HepG2 (cell line): ENCODE measurements at places on chromosomes 12 and 14. TPM values are rescaled to one million over a fixed set of nuclear protein-coding genes. Genes with fewer than 3 reads are reported as not detected.

EIF2B1 gene
- 37.4 and 45.1 TPM in 2 replicates for total RNA-seq

CMKLR1 gene
- not detected in 2 replicates for total RNA-seq

ESPL1 gene
- total RNA-seq: 11.5 and 11.6 TPM in 2 replicates

MYF6 gene
- total RNA-seq: not detected in 2 replicates

GPR84 gene
- not detected in 2 replicates for total RNA-seq

SERPINA5 gene
- total RNA-seq: 237 and 498 TPM in 2 replicates

JAG2 gene
- total RNA-seq: 0.04 TPM in 1 of 2 replicates, not detected in the other

MAP1LC3B2 gene
- total RNA-seq: 0.60 and 0.70 TPM in 2 replicates

CD69 gene
- total RNA-seq: not detected in 2 replicates

- no peak for DNase-seq
Observed at GRCh38 chr12:40215982-40216381, 8.8 kb upstream of the LRRK2 start.

- DNase-seq: no peak
Observed at GRCh38 chr12:17971850-17972249, 118.1 kb downstream of the RERGL start.

DNA sequence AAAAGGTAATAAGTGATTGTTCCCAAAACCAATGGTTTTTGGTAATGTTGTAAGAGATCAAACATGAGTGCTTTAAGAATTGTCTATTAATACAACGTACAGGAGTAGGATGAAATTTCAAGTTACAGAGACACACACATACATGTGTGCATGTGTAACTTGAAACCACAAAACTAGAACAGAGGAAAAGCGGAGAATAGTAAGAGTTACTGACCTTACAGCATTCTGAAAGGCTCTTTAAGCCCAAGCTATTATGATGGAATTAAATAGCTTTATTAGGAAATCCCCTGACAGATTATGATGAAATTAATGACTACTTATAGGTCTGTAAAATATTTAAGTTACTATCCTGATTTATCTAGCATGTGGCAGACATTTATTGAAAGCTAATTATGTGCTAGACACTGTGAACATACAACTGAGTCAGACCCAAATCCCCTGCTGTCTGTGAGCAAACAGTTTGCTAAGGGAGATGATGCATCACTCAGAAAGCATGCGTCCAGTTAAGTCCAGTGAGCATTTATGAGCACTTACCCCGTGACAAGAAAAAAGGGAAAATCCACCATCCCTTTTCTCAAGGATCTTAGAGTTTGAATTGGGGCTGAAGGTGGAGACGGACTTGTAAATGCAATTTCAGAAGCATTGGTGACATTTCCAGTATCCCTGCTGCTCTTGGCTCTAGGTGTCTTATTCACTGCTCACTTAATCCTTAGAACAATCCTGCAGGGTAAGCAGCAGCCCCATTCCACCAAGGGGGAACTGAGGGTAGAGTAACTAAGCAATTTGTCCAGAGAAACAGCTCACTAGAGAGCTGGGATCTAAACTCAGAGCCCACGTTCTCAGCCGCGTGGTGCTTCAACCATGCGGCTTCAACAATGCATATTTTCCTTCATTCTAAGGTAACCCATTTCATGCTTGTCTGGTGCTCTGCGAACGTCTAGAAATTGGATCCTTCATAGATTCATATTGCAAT, 117.4 kb downstream of the EML1 start:
- DNase-seq: peak; percentile 16

GRCh38 chr14:65910108-65910786, 497.7 kb downstream of the FUT8 start:
- DNase-seq: no peak

GRCh38 chr12:124917135-124917840, 2.8 kb upstream of the UBC start:
- DNase-seq: peak; percentile 99

- DNase-seq: no peak
Observed at GRCh38 chr12:132561427-132562156, 48.8 kb downstream of the LRCOL1 start.

- no peak for DNase-seq
Observed at GRCh38 chr12:3419558-3419957, 71.4 kb upstream of the PRMT8 start.

GRCh38 chr12:12200363-12200762, 66.5 kb downstream of the LRP6 start:
- DNase-seq: no peak

- no peak for DNase-seq
Observed at GRCh38 chr12:59298296-59298695, 297.5 kb upstream of the SLC16A7 start.

DNA sequence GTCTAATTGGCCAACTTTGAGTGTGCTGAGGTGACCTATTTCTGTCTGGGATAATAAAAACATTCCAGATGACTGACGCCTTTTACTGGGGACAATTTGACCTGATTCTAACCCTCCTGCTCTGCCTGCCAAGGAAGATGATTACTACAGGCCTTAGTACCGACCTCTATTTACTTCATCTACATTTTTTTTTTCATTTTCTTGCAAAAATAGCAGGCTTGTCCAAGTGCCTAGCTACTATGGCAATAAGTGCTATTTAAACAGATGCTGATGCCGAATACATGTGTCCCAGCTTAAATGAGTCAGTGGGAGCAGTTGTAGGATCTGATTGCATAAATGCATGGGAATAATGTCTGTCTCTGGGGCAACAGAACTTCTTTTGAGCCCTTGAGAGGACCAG, 254.3 kb downstream of the RGS6 start:
- no peak for DNase-seq

DNA sequence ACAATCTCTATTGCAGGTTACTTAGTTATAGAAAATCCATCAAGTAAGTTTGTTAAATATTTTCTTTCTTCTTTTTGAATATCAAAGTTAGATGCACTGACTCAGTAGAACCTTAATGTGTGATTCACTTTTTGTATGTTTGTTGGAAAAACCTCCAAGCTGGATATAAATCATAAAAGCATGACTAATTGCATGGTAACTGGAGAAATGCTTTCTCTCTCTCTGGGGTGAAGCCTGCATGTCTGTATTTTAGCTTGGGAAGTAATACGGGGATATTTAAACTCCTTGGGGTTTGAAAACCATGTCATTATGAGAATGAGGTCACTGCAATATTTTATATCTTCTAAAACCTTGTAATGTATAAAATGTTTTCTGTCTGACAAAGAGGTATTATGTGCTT, 58.6 kb upstream of the MYF6 start:
- DNase-seq: no peak

DNA sequence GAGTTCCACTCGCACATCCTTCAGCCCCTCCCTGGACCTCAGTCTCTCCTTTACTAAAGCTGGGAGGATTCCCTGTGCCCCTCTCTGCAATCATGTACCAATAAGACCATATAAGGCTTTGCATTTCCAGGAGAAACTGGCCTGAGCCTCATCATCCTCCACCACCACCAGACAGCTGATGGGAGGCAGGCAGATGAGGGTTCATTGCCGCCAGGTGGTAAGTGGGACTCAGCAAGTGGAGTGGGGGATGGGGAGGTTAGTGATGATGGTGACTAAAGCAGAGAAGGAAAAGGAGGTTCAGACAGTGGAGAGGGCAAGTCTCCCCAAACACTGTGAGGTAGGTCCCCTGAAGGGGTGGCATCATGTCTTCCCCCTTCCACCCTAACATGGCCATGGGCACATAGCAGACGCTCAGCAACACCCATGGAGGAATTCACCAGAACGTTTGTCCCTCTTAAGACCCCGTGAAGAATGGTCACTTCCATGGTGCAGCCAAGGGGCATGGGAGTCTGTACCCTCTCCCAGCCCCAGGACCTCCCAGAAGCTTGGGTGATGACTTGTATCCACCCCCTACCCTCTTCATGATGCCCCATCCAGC, 4.5 kb upstream of the TNFRSF1A start:
- no peak for DNase-seq

- no peak for DNase-seq
Observed at GRCh38 chr14:100304825-100305323, 1.4 kb downstream of the SLC25A29 start.

DNA sequence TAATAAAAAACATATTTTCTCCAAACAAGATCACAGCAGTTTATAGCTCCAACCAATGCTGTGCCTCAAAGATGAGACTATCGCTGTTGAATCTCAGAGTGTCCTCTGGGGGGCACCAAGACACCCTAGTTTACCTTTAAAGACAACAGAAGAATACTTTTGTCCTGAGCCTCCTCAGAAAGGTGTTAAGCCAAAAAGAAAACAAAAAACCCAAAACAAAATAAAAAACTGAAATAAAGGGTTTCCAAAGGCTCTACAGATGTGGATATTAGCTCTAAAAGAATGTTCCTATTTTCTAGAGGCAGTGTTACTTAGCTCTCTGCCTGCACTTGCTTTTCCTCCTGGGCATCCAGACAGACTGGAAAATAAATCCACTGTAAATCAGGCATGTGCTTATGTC, 86.9 kb upstream of the TTC7B start:
- peak; percentile 40 for DNase-seq

GRCh38 chr12:29519585-29520182, 22.2 kb upstream of the OVCH1 start:
- DNase-seq: peak; percentile 28

DNA sequence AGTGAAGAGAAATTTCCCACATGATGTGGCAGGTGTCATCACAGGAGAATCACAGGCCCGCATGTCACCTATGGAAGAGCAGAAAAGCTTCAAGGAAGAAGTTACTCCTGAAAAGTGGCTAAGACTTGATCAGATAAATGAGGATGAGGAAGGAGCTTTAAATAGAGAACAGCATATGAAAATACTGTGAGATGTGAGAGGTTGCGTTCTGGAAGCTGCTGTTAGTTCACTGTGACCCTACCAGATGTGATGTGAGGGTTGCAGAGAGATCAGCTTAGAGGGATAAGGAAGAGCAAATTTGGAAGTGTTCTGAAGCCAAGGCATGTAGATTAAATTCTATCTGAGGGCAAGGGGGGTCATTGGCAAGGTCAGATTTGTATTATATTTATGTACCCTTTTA, 17.1 kb downstream of the ERP27 start:
- no peak for DNase-seq

GRCh38 chr12:50934371-50934851, 17.9 kb upstream of the HIGD1C start:
- DNase-seq: no peak

DNA sequence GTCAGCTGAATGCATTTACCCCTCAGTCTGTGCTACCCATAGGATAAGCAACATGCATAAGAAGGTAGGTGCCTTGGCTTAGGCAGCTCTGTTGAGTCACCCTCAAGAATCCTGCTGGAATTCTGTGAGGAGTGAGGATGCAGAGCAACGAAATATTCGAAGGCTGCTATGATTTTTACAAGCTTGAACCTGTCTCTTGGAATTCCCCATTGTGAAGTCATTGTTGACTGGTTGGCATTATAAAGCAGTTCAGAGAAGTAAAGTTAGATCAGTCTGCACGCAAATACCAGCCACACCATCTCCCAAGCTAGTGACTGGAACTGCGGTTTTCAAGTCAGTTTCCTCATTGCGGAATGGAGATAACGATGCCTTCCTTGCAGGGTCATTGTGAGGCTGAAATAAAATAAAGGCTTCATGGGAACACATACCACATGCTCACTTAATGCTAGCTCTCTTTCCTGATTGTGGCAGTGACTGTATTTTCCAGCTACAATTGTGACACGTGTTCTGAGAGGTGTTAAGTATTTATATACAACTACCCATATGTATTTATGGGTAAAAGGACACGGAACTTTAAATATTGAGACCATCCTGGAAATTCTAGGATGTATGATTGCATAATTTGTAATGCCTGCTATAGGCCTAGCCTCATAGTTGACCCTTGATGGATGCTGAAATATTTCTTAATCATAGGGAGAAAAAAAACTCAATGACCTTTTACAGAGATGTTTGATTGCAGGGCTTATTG, 96.7 kb downstream of the ETV6 start:
- no peak for DNase-seq
